ENCODE measurements at places on chromosomes 3 and 15.

- DNase-seq, result no peak
Measured at GRCh38 chr3:69613286-69613685, 126.0 kb upstream of the MITF start.

- DNase-seq, result no peak
Measured at GRCh38 chr3:186643493-186643892, 3.3 kb downstream of the FETUB start.

DNA sequence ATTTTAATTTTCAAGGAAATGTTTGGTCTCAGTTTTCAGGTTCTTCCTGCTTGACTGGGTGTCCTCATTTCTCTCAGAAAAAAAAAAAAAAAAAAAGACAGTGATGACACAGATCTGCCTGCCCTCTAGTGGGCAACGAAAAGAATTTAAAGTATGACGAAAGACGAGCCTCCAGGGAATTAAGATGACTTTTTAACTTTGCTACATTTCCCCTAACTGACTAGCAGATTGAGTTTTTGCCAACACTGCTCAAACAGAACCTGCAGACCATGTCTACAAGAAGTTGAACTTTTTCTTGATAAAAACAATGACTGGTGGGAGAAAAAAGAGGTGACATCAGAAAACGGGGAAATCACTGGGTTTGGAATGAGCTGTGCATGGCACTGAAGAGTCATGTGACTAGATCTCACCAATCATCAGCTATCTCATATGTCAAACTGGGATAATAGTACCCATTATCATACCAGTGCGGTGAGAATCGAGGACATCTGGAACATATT is 40.8 kb downstream of the EOMES start:
- DNase-seq, result peak; percentile 41

- no peak for DNase-seq
Measured at GRCh38 chr3:136942803-136943202, 15.0 kb upstream of the IL20RB start.

- DNase-seq, result no peak
Measured at GRCh38 chr3:137332297-137332696, 374.5 kb downstream of the IL20RB start.

DNA sequence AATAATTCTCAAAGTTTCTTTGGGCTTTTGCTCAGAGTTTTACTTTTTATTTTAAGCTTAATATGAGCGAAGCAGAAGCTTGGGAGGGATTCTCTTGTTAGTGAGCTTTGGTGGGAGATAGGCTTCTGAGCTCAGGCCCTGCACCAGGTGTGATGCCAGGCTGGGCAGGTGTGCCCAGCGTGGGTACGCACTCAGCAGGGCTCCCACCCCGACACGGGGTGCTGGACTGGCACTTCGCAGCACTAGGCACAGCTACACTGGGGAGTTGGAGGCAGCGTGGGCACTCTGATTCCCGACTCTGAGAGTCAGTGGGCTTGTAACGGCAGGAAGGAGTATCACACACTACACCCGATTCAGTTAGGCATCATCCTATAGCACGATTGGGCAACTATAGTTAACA is 244.0 kb downstream of the KLF13 start:
- DNase-seq, result no peak

GRCh38 chr3:60079076-60079475 is 1029.3 kb upstream of the CFAP20DC start:
- no peak for DNase-seq

- DNase-seq, result no peak
Measured at GRCh38 chr3:20930034-20930433, 744.0 kb upstream of the SGO1 start.

- no peak for DNase-seq
Measured at GRCh38 chr15:65424683-65425082, 1.9 kb upstream of the IGDCC4 start.

GRCh38 chr15:85071061-85071460 is 89.4 kb downstream of the PDE8A start:
- no peak for DNase-seq

- DNase-seq, result no peak
Measured at GRCh38 chr15:53511175-53511574, 248.3 kb downstream of the WDR72 start.

GRCh38 chr3:141594357-141594756 is 107.5 kb downstream of the RASA2 start:
- no peak for DNase-seq

DNA sequence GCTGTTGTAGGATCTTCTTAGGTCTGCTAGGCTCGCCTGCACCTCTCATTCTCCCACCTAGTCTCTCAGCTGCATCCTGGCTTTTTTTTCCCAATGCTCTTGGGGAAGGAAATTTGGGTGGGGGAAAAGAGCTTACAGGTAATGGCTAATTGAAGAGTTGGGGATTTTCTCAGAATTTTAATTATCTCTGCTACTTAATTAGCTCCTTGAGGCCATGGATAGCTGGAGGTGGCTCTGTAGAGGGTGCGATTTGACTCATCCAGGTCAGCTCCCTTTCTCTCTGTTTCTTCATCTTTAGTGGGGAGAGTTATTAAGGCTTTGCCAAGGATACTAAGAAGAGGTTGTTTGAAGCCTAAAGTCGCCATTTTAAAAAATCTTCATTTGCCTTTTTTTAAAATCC is 22.6 kb downstream of the SNAPC5 start:
- no peak for DNase-seq
